Forelimb muscle (tissue), 1 donor: ENCODE measurements at places on chromosomes 5 and 9.

- no peak for DNase-seq
Measured at GRCh38 chr9:127112735-127113161, 9.7 kb downstream of the ANGPTL2 start.

- no peak for DNase-seq
Measured at GRCh38 chr9:114449236-114449635, 56.0 kb downstream of the WHRN start.

- no peak for DNase-seq
Measured at GRCh38 chr9:89161221-89161620, 17.4 kb downstream of the SHC3 start.

DNA sequence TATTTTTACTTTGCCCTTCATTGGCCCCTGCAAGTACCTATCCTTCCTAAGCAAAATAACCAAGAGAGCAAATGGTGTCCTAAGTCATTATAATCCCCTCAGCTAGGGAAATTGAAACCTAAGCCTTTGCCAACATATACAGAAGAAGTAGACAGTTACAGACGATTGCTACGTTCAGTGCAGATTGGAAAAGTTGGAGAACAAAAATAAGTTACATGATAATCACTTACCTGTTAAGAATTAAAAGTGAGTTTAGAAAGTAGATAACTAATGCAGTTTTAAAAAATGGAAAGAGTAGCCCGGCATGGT is 244.8 kb downstream of the MPDZ start:
- DNase-seq, result no peak

DNA sequence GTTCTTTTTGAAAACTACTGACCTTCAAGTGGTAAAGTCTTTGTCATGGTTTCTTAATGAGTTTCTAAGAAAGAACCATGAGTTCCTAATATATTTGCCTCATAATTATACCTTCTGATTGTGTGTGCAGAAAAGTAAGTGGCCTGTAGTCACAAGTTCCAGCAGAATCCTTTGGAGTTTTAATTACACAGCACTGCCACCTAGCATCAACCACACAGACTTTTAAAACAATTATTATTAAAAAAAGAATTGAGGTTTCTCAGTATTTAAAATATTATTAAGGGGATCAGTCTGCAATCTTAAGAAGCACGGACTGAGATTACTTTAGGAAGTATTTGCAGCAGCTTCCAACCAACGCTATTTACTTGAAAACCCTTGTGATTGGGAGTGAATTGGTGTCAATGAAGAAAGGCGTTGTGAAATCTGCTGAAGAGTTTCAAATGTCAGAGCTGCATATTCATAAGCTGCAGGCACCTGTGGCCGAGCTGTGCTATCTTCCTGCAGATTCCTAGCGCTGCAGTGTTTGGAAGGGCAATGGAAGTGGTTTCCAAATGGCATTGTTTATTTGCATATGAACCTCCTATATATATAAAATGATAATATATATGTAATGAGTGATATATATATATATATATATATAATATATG is 1074.2 kb upstream of the WWC1 start:
- DNase-seq, result no peak

DNA sequence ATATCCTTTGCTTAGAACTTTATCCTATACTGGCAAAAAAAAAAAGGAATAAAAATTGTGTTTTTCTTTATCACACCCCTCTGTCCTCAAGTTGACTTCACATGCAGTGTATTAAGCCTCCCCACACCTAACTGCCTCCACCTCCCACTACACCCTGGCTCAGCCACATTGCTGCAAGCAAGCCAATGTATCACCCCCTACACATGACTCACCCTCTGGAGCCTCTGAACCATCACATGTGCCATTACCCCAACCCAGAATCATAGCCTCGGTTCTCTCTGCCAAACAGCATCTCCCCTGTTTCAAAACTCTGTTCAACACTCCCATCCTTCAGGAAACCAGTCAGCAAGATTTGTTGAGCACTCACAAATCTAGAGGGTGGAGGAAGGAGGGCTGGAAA is 209.0 kb downstream of the CWC27 start:
- DNase-seq, result no peak

DNA sequence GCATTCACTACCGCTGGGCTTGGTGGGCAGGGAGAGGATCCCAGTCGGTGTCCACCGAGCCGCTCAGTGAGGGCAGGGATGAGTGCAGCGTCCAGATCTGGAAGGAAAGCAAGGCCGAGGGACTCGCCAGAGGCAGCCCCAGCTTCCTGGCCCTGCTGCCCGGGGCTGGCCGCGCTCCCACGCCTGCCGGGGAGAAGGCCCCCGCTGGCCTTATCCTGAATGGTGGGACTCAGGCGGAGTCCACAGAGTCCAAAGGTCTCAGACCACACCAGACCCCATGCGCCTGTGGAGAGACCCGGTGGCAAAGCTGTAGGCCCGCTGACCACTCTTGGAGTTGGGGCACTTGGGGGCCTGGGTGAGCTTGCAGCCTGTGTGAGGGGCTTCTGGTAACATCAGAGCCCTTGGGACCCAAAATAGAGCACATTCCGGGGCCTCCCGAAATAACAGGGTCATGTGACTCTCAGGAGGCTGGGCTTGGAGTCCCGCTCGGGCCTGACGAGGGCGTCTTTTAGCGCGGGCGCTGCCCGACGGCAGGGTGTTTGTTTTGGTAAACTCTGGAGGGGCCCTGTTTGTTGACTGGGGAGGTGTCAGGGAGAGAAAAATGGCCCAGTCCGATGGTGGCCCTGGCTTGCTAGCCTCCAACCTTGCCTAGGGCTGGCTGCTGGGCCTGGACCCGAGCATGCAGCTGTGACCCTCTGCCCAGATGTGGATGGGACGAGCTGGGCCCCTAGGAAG is 2.8 kb downstream of the RXRA start:
- no peak for DNase-seq

GRCh38 chr9:137295238-137295811 is 6.7 kb downstream of the NRARP start:
- DNase-seq, result no peak

- DNase-seq, result no peak
Measured at GRCh38 chr5:82594097-82594496, 315.9 kb upstream of the RPS23 start.

- no peak for DNase-seq
Measured at GRCh38 chr9:129932303-129933151, 97.3 kb downstream of the USP20 start.

DNA sequence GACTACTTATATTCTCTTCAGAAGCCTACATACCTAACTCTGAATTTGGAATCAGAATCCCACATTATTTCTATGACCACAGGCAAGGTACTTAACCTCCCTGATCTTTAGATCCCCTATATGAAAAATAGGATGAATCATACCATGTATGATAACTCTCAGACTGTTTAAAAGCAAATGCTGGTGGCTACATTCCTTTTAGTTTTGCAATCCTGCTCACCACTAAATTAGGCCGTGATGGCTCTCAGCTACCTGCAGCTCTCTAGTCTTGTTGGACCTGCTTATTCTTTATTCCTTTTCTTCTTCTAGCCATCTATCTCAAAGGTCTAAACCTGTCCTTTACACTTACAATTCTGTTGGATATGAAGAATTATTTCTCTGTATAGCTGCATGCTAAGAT is 303.4 kb upstream of the ATP10B start:
- no peak for DNase-seq

GRCh38 chr5:66807743-66808142 is 211.6 kb downstream of the MAST4 start:
- no peak for DNase-seq

- DNase-seq, result no peak
Measured at GRCh38 chr9:100058699-100059579, 39.9 kb downstream of the ERP44 start.

- DNase-seq, result no peak
Measured at GRCh38 chr5:97019435-97020117, 83.7 kb downstream of the LNPEP start.

DNA sequence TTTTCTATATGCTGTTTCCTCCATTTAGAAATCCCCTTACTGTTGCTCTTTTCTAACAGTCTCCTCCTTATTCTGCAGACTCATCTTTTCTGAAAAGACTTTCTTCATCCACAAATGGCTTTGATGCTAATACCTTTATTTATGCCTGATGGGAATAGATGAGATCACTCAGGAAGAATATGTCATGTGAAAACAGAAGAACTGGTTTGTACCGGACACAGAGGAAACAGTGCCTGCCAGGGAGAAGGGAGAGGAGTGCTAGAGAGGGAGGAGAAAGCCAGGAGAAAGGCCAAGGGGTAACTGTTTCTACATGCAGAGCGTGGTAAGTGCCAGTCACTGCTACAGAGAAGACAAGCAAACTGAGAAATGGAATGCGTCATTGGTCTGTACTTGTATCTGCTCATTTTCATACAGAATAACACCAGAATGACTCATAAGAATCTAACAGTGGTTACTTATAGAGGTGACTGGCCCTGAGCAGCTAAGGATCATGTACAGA is 45.9 kb upstream of the PJA2 start:
- DNase-seq, result no peak

DNA sequence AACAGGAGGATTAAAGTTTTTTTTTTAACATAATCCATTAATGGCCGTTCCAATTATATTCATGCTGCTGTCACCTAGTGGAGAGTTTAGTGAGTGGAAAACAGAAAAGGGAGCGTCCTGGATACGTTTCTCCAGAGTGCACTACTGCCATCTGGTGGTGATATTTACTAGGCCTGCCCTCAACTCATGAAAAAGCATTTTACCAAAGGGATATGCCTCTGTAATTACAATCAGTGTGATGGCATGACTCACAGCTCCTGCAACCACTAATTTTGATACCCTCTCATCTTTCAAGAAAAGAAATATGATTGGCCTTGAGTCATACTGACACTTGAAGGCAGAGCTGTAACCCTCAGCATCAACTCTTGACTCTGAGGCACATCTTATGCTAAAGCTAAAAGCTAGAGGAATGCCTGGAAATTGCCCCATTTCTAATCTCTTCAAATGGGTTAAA is 20.1 kb downstream of the MINAR2 start:
- peak; percentile 88 for DNase-seq

- no peak for DNase-seq
Measured at GRCh38 chr5:81829242-81829641, 78.3 kb upstream of the SSBP2 start.

DNA sequence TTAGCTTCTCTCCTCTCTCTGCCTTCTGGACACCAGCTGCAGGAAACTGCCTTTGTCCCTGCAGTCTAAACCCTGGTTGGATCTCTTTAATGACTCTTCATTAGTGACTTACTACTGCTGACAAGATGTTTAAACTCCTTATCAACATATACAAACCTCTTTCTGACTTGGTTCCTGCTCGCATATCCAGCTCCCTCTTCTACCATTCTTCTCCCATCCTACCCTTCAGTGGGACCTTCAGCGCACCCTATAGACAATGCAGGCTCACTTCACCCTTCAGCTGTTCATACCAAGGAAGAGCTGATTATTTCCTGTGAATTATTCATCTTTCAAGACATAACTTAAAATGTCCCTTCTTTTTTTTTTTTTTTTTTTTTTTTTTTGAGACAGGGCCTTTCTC is 436.5 kb downstream of the KIAA0825 start:
- DNase-seq, result no peak
